ENCODE measurements at places on chromosomes 16 and 17.

DNA sequence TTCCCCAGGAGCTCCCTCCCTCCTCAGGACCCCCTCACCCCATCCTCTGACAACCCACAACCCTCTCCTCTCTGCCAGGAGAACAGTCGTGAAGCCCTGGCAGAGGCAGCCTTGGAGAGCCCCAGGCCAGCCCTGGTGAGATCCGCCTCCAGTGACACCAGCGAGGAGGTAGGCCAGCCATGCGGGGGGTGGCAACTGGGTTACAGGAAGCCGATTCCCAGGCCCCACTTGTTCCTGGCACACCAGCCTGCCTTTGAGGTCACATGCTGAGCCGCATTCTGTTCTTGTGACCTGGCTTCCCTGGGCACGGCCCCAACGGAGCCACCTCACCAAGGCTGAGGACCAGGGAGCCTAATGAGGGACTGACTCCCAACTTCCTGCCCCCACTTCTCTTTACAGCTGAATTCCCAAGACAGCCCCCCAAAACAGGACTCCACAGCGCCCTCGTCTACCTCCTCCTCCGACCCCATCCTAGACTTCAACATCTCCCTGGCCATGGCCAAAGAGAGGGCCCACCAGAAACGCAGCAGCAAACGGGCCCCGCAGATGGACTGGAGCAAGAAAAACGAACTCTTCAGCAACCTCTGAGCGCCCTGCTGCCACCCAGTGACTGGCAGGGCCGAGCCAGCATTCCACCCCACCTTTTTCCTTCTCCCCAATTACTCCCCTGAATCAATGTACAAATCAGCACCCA lies 7.9 kb downstream of the NAT9 start:
- no peak for DNase-seq

- DNase-seq, result no peak
Observed at GRCh38 chr17:13646411-13646810, 44.7 kb upstream of the HS3ST3A1 start.

DNA sequence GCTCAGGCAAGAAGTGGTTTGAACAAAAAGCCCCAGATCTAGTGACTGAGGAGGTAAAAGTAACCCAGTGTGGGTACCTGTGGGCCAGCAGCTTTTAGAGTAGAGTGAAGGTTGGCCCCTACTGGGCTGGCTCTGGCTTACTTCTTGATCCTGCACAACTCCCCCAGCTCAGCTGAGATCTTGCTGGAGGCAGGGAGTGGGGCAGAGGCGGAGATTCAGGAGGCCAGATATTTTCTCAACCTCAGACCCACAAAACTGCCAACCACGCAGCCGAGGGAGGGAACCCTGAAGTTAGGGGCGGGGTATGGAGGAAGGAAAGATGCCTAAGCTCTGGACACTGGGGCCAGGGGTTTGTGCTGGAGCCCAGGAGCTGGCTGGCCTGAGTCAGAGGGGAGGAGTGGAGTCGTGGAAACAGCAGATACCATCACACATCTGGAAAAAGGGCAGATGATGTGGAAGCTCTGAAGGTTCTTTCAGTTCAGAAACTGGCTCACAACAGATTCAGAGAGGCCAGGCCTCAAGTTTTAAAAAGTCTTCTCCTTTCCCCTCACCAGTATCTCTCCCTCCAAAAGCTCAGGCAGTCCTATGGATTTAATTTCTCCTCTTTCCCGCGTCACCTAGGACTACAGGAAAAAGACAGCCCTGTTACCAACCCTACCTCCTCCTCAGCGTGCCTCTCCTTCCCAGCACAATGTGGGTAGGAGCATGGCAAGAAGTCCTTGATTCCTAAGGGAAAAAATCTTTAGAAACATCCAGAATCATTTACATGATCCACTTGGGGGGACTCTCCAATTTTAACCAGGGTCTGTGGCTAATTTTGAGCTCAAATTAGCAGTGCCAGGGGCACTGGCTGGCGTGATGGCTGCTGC lies 48.1 kb downstream of the MYO18A start:
- no peak for DNase-seq

- DNase-seq, result no peak
Observed at GRCh38 chr17:73750975-73751374, 106.7 kb upstream of the SDK2 start.

DNA sequence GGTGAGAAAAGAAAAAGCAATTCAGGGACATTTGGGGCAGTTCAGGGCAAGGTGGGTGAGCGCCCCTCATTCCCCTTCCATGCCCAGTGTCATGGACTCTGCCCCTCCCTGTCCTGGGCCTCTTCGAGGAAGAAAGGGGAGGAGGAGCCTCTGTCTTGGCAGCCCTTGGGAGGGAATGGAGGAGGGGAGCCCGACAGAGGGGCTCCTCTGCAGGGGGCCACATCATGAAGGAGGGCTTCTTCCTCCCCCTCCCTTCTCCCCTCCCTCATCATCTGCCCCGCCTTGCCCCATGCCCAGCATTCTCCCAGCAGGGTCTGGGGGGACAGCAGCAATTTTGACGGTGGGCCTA lies 33.2 kb upstream of the TAC4 start:
- no peak for DNase-seq

- no peak for DNase-seq
Observed at GRCh38 chr16:81164481-81164880, 68.3 kb upstream of the GCSH start.

DNA sequence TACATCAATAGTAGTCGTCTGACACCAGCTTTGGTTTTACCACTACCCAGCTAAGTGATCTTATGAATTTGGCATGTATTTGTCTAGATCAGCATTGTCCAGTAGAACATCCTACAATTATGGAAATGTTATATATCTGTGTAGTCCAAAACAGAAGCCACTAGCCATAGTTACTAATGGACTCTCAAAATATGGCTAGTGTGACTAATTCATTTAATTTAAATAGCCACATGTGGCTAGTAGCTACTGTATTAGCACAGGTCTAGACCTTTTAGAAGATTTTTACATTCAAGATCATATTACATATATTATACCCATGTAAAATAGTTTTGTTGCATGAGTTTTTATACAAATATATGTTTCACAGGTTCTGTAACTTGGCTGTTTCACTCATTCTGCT lies 27.0 kb upstream of the NFAT5 start:
- DNase-seq, result no peak

GRCh38 chr17:62816282-62816839 lies 8.2 kb upstream of the MARCHF10 start:
- DNase-seq, result no peak

GRCh38 chr17:13643180-13643579 lies 41.5 kb upstream of the HS3ST3A1 start:
- DNase-seq, result no peak

- no peak for DNase-seq
Observed at GRCh38 chr16:10744370-10745030, 858 bp downstream of the NUBP1 start.

- DNase-seq, result no peak
Observed at GRCh38 chr17:44779211-44780025, 20.6 kb downstream of the ADAM11 start.

DNA sequence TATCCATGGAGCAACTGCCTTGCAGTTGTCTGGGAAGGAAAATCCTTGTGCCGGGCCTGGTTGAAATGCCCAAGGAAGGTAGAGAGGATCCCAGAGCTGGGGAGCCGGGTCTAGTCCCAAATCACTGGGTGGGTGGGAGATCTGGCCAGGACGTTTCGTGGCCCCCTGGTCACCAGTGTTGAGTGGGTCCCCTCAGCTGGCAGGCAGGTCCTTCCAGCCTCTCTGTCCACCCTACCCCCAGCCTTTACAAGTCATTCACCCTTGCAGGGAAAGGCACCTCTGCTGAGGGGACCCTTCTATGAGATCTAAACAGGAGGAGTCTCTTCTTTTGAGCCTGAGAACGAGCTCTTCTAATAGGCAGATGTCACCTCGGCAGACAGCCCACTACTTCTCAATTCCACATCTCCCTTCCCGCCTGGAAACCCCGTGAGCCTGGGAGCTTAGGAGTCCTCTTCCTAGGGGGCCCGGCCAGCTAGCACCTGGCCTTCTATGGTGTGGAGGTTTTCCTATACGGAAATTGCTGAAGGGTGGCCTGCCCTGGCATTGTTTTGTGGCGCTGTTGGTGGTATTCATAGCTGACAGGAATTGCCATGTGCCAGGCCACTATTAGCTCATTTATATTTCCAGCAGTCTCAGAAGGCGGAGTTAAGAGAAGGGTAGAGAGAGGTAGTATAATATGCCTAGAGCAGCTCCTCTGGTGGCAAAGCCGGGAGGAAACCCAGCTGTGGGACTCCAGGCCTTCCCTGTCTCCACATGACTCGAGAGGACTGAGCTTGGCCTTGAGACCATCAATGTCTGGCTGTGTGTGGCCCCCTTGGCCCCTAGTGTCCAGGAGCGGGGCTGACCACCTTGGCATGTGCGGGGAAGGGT lies 13.3 kb downstream of the MPRIP start:
- DNase-seq, result no peak

DNA sequence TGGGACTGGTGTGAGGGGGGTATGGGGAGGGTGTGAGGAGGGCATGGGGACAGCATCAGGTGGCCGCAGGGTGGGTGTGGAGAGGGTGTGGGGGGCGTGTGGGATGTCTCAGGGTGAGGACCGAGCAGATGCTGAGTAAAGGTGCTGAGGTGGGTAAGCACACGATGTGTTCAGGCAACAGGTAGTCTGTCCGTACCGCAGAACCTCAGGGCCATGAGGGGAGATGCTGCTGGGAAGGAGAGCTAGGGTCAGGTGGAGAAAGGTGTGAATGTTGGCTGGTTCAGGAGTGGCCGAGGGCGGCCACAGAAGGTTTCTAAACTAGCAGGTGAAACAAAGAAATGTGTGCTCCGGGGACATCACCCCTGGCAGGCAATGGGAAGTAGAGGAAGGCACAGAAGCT lies 80.0 kb upstream of the CDH5 start:
- DNase-seq, result no peak

- DNase-seq, result no peak
Observed at GRCh38 chr16:46857368-46857945, 26.5 kb upstream of the C16orf87 start.

GRCh38 chr16:77191259-77191969 lies 424 bp downstream of the MON1B start:
- no peak for DNase-seq

DNA sequence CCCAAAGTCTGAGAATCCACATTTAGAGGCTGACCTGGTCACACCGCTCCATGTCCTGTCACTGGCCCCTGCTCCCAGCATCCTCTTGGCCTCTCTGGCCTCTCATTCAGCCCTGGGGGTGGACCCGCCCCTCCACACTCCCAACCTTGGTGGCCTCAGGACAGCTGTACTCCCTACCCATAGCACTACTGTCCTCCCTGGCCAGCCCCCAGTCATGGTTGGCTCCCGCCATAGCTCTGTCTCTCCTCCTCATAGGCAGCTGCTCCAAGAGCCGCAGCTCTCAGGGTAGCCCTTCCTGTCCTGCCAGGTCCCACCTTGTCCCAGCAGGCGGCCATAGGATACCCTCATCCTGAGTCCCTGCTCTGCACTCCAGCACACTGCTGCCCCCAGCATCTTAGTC lies 38.0 kb upstream of the PHB1 start:
- DNase-seq, result no peak

GRCh38 chr17:55496094-55496881 lies 15.0 kb downstream of the SMIM36 start:
- no peak for DNase-seq

- no peak for DNase-seq
Observed at GRCh38 chr17:68711858-68712257, 110.7 kb upstream of the FAM20A start.

GRCh38 chr17:65370669-65371131 lies 190.7 kb downstream of the AXIN2 start:
- no peak for DNase-seq

DNA sequence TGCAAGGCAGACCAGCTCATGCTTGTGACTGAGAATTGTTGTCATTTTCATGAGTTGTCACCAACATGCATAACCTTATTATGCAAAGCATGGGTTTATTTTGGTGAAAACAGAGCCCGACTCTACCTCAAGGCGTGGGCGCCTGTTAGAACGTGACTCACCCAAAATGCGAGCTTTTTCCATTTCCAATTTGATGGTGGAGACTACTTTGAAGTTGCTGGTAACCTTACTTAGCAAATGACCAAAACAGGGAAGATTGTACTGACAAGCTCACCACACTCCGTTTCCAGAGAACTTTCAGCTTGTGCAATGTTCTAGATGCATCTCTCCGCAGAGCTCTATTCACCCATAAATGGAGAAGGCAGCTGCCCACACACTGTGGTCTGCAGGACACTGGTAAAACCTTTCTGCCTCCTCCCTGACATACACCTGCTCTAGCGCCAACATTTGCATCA lies 284.5 kb downstream of the MAF start:
- DNase-seq, result no peak

DNA sequence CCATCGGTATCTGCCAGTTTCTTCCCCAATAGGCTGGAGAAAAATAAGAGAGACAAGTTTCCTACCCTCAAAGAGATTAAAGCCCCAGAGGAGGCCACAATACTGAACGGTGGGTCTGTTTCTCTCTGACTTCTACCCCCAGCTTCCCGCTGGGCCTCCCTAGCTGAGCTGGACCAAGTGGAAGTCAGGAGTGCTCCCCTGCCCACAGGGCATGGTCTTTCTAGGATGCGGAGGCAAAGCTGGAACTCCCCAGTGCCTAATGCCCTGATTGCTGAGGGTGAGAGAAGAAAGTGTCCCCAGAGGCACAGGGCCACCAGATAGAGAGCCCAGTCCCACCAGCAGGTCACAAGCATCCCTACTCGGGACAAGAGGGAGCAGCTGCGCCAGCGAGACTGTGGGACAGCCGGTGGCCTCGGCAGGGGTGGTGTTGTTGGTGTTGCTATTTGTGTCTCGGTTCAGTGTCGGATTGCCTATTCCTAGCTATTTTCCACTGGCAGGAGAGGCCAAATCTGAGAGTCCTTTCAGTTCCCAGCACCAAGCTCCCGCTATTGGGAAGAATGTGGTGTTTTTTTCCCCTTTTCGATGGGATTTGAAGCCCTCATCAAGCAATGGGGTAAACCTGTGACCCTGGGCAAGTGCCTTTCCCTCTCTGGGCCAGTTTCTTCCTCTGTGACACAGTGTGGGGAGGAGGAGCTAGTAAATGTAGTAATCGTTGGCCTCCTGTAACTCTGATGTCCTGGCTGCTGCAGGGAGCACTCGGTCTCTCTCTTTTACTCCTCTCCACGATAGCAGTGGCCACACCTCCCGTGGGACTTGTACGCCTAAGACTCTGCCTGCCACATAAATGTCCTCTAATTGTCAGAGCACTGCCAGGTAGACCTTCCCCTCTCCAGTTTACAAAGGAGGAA lies 22.5 kb upstream of the TBX2 start:
- no peak for DNase-seq

GRCh38 chr16:19833176-19833575 lies 51.5 kb downstream of the GPRC5B start:
- no peak for DNase-seq

DNA sequence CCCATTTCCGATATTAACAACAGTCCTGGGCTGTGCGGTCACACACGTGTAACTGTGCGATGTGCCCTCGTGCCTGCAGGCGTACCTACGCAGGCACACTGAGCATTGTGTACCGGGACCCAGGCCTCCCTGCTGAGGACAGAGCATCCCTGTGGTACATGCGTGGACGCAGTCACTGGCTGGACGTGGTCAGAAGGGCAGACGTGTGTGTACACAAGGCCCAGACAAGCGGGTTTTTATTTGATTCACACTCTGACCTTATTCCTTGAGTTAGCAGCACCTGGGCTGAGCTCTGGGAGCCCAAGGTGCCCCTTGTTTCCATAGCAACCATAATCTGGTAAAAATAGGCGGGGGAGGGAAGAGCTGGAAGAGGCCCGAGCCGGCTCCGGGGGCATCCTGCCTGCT lies 19.5 kb downstream of the RAP1GAP2 start:
- no peak for DNase-seq

All from cortex of kidney (tissue), 1 donor.